SJSA1 (cell line): ENCODE measurements at places on chromosomes 3 and 15. TPM values are rescaled to one million over a fixed set of nuclear protein-coding genes. Genes with fewer than 3 reads are reported as not detected.
A peak's percentile ranks its signal among the peaks of the same experiment; 100 is the strongest.

DNA sequence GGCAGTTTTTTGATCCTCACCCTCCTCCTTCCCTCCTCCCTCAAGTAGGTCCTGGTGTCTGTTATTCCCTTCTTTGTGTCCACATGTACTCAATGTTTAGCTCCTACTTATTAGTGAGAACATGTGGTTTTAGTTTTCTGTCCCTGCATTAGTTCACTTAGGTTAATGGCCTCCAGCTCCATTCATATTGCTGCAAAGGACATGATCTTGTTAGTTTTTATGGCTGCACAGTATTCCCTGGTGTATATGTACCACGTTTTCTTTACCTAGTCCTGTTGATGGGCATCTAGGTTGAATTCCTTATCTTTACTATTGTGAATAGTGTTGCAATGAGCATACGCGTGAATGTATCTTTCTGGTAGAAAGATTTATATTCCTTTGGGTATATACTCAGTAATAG is 61.7 kb upstream of the FGF7 start:
- no peak for DNase-seq

Gene TUSC7
- not detected in 2 replicates for total RNA-seq

Gene CIDEC
- not detected in 2 replicates for total RNA-seq

Gene DZIP1L
- total RNA-seq = 18.1 and 24.0 TPM in 2 replicates

GRCh38 chr15:33086500-33087121 is 107.9 kb downstream of the FMN1 start:
- peak; percentile 44 for DNase-seq

- DNase-seq = no peak
Observed at GRCh38 chr3:160695915-160696327, 19.0 kb downstream of the ARL14 start.

Gene IMPG2
- total RNA-seq = 0.05 and 0.09 TPM in 2 replicates

GRCh38 chr3:13106308-13107001 is 33.2 kb upstream of the IQSEC1 start:
- DNase-seq = no peak

Gene HESX1
- total RNA-seq = 0.11 TPM in 1 of 2 replicates, not detected in the other

DNA sequence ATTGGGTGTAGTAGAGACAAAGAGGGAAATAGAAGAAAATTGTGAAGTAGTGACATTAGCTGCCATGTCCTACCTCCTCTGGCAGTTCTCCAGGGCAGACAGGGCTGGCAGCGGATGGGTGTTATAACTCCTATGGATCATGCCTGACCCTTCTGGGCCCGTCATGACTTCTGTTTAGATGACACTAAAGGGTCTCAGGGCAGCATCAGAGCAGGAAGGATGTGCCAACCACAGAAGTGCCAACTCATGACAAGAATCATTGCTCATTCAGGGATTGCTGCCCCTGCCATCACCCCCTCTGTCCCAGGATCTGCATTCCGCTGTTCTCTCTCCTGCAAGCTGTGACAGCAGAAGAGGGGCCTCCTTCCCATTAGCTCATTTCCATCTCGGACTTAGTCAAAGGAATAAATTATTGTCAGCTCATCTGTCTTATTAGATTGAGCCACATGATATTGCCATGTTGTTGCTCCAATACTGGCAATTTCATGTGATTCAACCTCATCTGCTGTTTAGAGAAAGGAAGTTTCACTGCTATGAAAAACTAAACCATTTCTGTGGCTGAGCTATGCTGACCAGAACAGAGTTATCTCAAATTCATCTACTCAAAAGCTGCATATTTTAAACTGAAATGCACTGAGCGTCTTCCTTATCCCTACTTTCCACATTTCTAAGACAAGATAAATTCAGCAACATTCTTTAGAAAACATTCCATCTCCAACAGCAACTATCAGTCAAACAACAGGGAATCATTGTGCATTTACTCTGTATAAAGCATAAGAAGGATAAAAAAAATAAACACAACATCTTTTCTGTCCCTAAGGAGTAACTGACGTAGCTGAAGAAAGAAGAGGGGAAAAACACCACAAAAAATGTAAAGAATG is 271.6 kb downstream of the FHIT start:
- peak; percentile 72 for DNase-seq

- no peak for DNase-seq
Observed at GRCh38 chr15:45199136-45199810, 11.5 kb upstream of the SHF start.

Gene ASB14
- not detected in 2 replicates for total RNA-seq

Gene VPS13C
- total RNA-seq = 16.2 and 25.1 TPM in 2 replicates

GRCh38 chr3:187000711-187001151 is 70.4 kb downstream of the ST6GAL1 start:
- no peak for DNase-seq

DNA sequence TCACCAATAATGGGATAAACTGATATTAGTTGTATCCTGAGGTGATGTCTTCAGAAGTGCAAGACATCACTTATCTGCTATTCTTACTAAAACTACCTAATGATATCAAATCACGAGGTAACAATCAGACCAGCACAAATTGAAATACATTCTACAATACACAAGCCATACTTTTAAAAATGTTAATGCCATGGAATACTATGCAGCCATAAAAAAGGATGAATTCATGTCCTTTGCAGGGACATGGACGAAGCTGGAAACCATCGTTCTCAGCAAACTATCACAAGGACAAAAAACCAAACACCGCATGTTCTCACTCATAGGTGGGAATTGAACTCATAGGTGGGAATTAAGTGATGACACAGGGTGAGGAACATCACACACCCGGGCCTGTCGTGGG is 129.3 kb downstream of the SST start:
- no peak for DNase-seq

DNA sequence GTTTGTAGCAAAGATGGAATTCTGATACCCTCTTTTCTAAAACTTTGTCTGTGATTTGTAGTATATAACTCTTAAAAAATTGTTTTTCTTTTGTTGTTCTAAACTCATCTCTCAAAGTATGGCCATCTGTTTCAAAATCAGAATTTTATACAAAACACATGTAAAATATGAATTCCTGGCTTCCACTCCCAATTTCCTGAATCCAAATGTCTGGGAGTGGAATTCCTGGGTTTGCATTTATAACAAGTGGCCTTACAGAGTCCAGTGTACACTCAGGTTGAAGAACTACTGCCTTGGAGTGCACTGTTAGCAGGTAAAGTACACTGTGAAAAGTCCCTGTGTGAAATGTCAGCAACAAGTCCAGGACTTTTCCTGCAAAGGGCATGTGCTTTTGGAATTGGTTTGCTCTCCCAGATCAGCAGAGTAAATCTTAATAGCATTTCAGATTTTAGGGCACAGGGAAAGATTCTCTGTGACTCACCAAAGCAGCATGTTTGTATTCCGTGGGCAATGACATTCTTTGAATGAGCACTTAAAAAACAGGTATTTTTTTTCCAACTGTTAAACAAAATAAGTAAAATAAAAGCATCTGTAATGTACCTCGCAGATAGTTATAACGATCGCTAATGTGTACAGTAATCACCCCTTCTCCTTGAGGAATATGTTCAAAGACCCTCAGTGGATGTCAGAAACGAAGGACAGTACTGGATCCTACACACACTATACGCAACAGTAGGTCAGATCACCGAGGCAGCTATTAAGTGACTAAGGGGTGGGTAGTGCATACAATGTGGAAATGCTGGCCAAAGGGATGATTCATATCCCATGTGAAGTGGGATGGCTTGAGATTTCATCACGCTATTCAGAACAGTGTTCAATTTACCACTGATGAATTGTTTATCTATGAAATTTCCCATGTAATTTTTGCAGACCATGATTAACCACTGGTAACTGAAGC is 2.0 kb upstream of the CLDN16 start:
- peak; percentile 93 for DNase-seq

Gene TRAIP
- 3.0 and 9.3 TPM in 2 replicates for total RNA-seq
